ENCODE measurements at places on chromosomes 13 and 19. TPM values are rescaled to one million over a fixed set of nuclear protein-coding genes. Genes with fewer than 3 reads are reported as not detected.

GRCh38 chr13:61144834-61145593 lies 270.6 kb downstream of the PCDH20 start:
- H3K4me3 ChIP-seq, result no peak overlapping the region
- no peak overlapping the region for H3K27ac ChIP-seq
- no peaks in the 10 kb centered on the region for H3K27me3 ChIP-seq
- no peaks in the 10 kb centered on the region for H3K36me3 ChIP-seq
- DNase-seq, result no peak
- H3K4me1 ChIP-seq, result no peaks in the 10 kb centered on the region

Gene OXGR1
- 0.80 TPM for total RNA-seq

Gene NALCN
- 0.04 TPM for total RNA-seq

DNA sequence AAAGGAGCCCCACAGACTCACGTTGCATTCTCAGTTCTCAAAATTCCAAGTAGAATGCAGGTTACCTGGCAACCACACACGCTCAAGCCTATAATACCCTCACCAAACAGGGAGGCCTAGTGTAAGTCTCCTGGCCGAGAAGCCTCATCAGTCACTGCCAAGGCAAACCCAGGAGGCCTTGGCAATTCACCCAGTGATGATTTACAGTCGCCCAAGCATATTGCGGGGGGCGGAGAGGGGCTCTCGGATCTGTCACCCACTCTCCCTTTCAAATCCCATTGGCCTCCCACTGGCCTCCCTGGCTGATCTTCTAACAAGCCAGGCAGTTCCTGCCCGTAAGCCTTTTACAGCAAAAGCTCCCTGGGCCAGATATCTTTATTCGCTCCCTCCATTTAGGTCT lies 1.1 kb downstream of the AKAP8L start:
- H3K4me3 ChIP-seq, result peak overlapping the region; percentile 99
- H3K36me3 ChIP-seq, result peaks cover 10% of the 10 kb centered on the region
- no peaks in the 10 kb centered on the region for H3K27me3 ChIP-seq

DNA sequence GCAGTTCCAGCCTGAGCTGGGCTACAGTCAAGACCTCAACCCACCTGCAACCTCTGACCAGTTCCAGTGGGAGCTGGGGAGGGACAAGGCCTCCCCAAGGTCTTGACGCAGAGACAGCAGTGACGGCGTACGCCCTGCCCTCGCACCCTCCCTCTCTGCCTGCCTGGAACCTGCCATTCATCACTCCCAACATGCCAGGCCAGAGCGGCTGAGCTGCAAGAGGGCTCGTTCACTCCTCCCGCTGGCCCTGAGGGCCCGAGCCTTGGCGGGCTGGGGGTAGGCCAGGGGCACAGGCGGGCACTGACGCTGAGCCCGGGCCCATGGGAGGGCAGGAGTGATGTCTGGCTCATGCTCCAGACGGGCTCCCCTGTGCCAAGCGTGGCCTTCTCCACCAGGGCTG lies 8.2 kb downstream of the NDUFA11 start:
- no peaks in the 10 kb centered on the region for H3K4me1 ChIP-seq
- DNase-seq, result no peak
- no peak overlapping the region for H3K4me3 ChIP-seq
- H3K27me3 ChIP-seq, result no peaks in the 10 kb centered on the region
- no peak overlapping the region for H3K27ac ChIP-seq

Gene IFNL1
- total RNA-seq, result not detected

- H3K4me3 ChIP-seq, result no peak overlapping the region
- peaks cover 24% of the 10 kb centered on the region for H3K4me1 ChIP-seq
- H3K27me3 ChIP-seq, result no peaks in the 10 kb centered on the region
- no peaks in the 10 kb centered on the region for H3K36me3 ChIP-seq
- DNase-seq, result peak; percentile 59
- H3K27ac ChIP-seq, result no peak overlapping the region
These were observed 221.2 kb downstream of the DCLK1 start for GRCh38 chr13:35909837-35910540.

- no peaks in the 10 kb centered on the region for H3K4me1 ChIP-seq
- no peaks in the 10 kb centered on the region for H3K27me3 ChIP-seq
- no peaks in the 10 kb centered on the region for H3K36me3 ChIP-seq
- no peak overlapping the region for H3K27ac ChIP-seq
- peak; percentile 46 for DNase-seq
These were observed 257.2 kb downstream of the DIAPH3 start for GRCh38 chr13:59906413-59907049.

GRCh38 chr19:55146705-55147273 lies 2.2 kb downstream of the TNNT1 start:
- H3K36me3 ChIP-seq, result no peaks in the 10 kb centered on the region
- peaks cover 25% of the 10 kb centered on the region for H3K4me1 ChIP-seq
- H3K27me3 ChIP-seq, result peaks cover 9% of the 10 kb centered on the region

DNA sequence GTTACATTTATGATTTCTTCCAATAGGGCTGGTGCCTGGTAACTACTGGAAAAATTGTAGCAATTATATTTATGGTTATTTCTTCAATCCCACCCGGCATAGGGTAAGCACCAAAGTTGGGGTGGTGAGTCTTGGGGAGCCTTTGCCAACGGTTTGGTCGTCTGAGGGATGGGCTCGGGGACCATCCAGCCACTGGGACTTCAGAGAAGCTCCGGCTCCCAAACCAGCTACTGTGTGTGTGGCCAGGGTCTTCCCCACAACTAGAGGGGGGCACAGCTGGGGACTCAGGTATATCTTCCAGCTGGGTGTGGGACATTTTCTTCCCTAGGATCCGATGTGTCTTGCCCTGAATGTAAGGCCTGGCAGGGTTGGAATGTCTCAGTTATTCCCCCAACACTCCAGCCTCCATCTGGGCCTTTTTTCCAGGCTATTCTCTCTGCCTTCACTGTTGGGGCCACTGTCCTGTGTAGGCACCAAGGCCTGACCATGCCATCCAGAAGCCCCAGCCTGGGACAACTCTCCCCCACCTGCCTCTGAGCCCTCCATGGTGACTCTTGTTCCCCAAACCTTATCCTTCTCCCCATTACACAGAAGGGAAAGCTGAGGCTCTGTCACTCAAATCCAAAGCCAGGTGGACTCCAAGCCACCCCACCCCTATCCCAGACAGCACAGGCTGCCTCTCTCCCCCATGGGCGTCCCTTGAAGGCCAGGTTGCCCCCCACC lies 1.1 kb upstream of the IFI30 start:
- H3K36me3 ChIP-seq, result no peaks in the 10 kb centered on the region
- peaks cover 12% of the 10 kb centered on the region for H3K27me3 ChIP-seq
- no peak overlapping the region for H3K27ac ChIP-seq
- no peak for DNase-seq
- H3K4me3 ChIP-seq, result no peak overlapping the region

Measured in GM23338 (cell line).